ENCODE measurements at places on chromosomes 4 and X. TPM values are rescaled to one million over a fixed set of nuclear protein-coding genes. Genes with fewer than 3 reads are reported as not detected.

MAGEB10 gene
- total RNA-seq, result not detected

CXCL6 gene
- not detected for total RNA-seq

GPR119 gene
- total RNA-seq, result not detected

RBM46 gene
- not detected for total RNA-seq

UGT2A1 gene
- not detected for total RNA-seq

MAP3K15 gene
- total RNA-seq, result under 0.01 TPM

HTRA3 gene
- 11.5 TPM for total RNA-seq

USP11 gene
- total RNA-seq, result 31.8 TPM

SPP1 gene
- 16.2 TPM for total RNA-seq

CYSLTR1 gene
- under 0.01 TPM for total RNA-seq

DHRSX gene
- total RNA-seq, result 38.3 TPM

PDGFC gene
- 147 TPM for total RNA-seq

RTL3 gene
- total RNA-seq, result under 0.01 TPM

IL9R gene
- total RNA-seq, result not detected
